ENCODE measurements at places on chromosomes 1 and 21.
A peak's percentile ranks its signal among the peaks of the same experiment; 100 is the strongest.

- DNase-seq: no peak
Observed at GRCh38 chr21:34923202-34923601, 125.9 kb downstream of the RUNX1 start.

- DNase-seq: no peak
Observed at GRCh38 chr1:18549906-18550305, 69.2 kb downstream of the KLHDC7A start.

DNA sequence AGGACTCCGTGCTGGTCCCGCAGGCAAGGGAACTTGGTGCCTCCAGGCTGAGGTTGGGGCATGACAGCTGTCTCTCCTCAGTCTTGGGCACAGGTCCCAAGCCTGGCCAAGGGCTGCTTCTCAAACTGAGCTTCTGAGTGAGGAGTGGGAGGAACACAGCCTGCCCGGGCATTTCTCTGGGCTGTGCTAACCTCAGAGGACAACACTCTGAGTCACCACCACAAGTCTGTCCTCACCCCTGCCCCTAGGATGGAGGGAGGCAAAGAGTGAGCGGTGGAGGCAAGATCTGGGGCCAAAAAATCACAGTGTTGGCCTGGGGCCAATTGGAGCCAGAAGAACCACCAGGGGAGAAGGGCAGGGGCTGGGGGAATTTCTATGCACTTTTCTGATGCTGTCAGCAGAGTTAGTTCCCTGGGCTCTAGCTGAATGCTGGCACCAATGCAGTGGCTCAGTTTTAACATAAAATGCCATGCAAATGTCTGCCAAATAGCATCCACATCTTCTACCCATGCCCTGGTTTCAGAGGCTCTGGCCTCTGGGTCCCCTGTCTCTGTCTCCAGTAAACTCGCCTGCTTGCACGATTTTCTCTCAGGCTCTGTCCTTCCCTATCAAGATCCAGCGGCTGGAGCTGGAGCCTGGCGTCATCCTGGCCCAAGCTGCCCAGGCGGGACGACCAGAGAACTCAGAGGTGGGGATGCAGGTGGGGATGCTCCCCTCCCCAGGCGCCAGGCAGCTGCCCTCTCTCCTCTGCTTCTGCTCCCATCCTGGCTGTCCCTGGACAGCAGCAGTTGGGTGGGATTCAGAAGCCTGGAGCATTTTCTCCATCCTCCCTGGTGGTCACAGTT, 11.0 kb upstream of the CDK18 start:
- peak; percentile 87 for DNase-seq

- no peak for DNase-seq
Observed at GRCh38 chr1:983798-984475, 2.0 kb upstream of the PERM1 start.

DNA sequence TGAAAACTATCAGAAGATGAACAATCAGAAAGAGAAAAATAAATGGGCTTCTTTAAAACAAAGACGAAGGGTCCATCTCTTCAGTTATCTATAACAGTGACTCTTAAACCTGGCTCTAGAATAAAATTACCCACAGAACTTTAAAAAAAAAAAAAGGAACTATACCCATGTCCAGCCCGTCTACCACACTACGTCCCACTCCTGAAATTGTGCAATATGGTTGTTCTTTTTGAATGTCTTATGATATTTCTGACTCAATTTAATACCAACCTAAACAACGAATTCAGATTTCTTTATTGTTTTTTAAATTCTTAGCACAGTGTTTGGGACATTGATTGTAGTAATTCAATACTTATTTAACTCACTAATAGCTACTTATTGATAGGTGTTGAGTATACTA, 246.3 kb downstream of the DPYD start:
- no peak for DNase-seq

GRCh38 chr21:31203431-31204054, 140.5 kb downstream of the TIAM1 start:
- peak; percentile 14 for DNase-seq

DNA sequence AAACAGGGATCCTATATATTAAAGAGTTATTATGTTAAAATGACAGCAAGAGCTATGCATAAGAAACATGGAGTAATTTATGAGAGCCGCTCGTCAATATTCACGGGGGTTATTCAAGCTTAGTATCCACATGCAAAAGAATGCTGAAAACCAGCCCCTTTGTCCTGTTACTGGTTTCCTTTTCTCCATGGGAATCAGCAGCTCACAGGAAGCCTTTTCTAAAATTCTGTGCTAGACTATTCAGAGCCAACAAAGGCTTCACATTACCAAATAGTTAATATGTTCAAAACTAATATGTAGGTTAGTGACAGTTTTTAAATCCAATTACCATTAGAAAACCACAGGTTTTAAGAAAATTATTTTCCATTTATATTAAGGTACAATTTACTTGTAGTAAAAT, 225.6 kb upstream of the MAP1LC3C start:
- DNase-seq: no peak

DNA sequence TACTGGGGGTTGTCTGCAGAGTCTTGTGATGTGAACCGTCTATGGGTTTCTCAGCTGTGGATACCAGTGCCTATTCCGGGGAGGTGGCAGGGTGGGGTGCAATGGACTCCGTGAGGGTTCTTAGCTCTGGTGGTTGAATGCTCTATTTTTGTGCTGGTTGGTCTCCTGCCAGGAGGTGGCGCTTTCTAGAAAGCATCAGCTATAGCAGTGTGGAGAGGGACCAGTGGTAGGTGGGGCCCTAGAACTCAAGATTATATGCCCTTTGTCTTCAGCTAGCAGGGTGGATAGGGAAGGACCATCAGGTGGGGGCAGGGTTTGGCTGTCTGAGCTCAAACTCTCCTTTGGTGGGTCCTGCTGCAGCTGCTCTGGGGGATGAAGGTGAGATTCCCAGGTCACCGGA, 127.3 kb upstream of the PLD5 start:
- no peak for DNase-seq

GRCh38 chr1:159510229-159510541, 25.6 kb downstream of the OR10J5 start:
- no peak for DNase-seq

DNA sequence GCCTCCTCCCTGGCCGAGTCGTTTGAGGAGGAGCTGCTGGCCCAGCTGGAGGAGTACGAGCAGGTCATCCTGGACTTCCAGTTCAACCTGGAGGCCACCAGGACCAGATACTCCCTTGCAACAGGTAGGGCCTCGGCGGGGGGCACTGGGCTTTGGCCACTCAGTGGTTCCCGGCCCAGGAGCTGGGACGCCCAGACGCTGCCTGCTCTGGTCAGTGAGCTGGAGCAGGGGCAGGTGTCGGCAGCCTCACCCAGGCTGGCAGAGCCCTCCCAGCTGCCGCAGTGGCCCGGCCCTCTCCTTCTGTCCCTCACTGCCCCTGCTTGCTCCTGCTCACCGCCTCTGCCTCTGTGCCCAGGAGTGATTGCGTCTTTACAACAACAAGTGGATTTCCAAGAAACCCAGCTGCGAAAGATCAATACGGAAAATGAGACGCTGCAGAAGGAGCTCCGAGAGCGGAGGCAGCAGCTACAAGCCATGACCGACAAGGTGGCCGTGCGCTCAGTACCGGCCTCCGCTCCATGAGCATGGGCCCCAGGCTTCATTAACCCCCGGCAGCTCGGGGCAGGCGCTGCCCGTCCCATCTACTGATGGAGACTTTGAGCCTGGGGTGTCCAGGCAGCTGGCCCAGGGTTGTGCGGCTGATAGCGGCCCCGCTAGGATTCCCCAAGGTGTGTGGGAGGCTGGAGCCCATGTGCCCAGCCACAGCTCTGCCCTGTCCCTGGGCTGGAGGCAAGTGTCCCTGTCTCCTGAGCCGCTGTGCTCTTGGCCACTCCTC, 9.0 kb upstream of the SMIM1 start:
- DNase-seq: no peak

- no peak for DNase-seq
Observed at GRCh38 chr1:51669272-51669671, 52.4 kb downstream of the OSBPL9 start.

GRCh38 chr1:209168204-209168603, 415.3 kb upstream of the CAMK1G start:
- peak; percentile 7 for DNase-seq

DNA sequence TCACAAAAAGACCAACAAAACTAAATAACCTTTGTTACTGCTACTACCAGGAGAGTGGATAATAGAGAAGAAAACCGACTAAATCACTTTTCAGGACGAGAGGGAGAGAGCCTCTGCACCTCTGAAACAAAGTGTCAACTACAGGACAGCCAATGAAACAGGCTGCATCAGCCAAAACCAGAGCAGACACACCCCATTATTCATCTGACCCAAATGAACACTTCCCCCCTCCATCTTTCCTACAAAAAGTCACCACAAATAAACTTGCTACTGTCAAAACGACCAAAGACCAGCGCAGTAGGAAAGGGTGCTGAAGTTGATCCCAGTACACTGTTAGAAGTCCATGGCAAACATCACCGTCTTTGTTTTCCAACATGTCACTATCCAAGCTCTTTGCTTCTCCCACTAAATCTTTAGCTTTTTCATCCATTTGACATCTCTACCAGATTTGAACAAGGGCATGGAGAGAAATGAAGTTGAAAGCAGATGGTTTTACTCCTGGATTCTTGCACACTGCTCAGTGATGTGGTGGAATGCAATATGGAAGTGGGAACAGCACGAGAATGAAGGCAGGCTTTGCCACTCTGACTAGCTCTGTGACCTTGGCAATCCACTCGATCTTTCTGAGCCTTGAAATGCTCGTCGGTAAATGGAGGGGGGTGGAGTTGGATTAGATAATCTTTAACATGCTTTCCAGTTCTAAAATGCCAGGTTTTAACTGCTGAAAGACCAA, 20.5 kb downstream of the DSTYK start:
- DNase-seq: no peak

DNA sequence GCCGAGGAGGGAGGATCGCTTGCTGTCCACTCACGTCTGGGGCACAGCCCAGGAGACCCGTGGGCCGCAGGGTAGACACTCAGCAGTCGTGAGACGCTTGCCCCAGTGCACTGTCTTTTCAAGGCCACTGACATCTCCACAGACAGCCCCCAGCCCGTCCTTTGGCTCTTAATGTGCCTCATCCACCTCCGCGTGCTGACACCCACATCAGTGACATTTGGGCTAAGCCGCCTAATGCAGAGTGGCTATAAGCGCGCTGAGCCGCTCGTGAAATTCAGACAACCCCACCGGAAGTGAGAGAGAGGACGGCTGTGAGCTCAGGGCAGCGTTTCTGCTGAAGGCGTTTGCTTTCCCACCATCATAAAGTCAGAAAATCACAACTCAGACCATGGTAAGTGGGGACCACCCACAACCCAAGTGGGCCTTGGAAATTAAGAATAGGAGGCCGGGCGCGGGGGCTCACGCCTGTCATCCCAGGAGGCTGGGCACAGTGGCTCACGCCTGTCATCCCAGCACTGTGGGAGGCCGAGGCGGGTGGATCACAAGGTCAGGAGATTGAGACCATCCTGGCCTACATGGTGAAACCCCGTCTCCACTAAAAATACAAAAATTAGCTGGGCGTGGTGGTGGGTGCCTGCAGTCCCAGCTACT, 8.4 kb downstream of the SLC35E2B start:
- no peak for DNase-seq

- no peak for DNase-seq
Observed at GRCh38 chr21:17428484-17428869, 84.4 kb upstream of the CXADR start.

DNA sequence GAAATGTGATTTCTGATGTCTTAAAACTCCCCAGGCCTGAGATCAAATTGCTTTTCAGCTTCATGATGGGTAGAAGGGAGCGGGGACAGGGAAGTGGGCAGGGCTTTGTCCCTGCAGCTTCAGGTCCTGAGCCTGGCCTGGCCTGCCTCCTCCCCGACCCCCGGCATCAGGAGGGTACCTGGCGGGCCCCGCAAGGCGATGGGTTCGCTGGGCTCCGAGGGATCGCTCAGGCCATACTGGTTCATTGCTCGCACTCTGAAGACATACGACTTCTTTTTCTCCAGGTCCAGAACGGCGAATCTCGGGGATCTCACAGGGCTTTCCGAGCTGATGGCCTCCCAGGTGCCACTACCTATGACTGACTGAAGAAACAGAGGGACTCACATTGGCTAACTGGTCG, 25.5 kb downstream of the MYOM3 start:
- no peak for DNase-seq

GRCh38 chr21:31186916-31187315, 148.6 kb upstream of the KRTAP19-8 start:
- no peak for DNase-seq

DNA sequence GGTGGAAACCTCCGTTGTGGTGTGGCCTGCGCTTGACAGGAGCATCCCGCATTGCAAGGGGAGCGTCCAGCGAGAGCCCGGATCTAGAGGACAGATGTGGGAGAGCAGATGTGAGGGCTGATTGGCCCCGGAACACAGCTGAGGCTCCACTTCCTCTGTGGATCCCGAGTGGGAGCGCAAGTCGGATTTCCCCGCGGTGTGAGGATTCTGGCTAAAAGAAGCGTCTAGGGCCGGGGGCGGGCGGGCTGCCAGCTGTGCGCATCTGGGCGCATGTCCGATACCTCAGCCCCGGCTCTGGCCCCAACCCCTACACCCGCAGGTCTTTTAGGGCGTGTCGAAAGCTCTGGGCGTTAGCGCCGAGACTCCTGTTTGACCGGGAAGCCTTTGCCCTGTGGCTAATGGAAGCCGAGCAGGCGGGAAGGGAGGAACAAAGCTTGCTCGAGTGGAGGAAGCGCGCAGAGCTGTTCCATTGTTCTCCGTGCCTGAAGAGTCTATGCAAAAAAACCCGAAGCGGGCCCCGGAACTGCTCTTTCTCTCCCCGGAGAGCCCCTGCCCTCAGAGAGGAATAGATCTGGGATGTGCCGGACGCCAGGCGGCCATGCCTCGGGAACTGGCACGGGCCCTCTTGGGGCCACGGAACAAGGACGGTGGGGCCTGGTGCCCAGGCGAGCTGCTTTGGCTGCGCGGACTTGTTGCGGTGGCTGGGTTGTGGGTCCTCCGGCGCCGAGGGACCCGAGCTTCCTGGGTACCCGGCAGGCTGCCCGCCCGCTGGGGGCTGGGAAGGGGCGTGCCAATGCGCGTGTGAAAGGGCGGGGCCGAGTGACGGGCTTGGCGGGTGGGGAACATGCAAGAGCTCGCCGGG, 111.1 kb downstream of the NAV1 start:
- no peak for DNase-seq

GRCh38 chr1:200903793-200904192, 9.1 kb downstream of the INAVA start:
- no peak for DNase-seq

DNA sequence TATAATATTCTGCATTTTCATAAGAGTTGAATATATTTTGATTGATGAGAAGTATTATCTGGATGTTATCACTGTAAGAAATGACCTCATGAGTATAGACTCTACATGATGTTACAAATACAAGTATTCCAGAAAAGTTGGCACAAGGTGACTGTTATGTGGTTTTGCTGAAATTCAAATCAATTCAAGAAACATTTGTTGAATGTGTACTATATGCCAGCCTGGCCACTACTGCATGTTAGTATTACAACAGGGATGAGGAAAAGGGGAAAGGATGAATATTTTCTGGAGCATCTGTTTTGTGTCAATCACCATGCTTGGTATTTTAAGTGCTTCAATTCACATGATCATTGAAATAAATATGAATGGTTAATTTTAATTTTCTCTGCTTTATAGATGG, 250.9 kb upstream of the PBX1 start:
- no peak for DNase-seq

Measured in H54 (cell line).